ENCODE measurements at places on chromosomes 5 and 9.

- no peak for DNase-seq
Observed at GRCh38 chr5:54259090-54259489, 51.3 kb downstream of the ARL15 start.

DNA sequence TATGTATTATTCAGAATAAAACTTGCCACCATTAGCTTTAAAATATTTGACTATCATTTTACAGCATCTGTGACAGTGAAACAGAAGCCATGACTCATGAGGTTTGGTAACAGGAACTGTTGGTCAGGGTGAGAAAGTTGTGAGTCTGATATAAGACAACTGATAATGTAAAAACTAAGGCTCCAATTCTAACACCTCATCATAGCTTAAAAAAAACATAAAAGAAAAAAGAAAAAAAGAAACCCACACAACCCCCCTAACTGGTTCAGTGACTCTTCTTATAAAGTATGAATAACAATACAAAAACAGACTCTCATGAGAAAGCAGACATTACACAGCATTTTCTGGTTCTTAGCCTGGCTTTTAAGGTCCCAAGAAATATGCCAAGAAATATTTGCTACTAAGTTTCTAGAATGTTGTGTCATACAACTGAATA is 85.8 kb downstream of the MRPS27 start:
- peak; percentile 36 for DNase-seq

DNA sequence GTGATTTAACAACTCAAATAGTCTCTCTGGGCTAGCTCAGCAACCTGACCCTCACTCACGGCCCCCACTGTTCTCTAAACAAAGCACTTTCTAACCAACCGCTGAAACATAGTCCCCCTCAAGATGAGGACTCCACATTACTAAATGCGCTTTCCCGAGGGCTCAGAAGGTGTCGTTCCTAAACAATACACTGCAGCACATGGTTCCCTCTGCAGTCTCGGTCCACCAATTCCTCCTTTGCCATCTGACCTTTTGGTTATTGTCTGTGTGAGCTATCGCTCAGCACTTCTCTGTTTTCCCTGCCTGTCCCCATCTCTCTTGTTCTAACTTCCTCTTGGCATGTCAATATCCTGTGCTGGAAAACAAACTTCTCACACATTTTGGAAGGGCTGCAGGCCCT is 7.2 kb downstream of the EPB41L4A start:
- no peak for DNase-seq

GRCh38 chr5:32646061-32646969 is 61.0 kb downstream of the SUB1 start:
- no peak for DNase-seq

GRCh38 chr5:68046445-68046844 is 169.1 kb upstream of the PIK3R1 start:
- DNase-seq = peak; percentile 80

- no peak for DNase-seq
Observed at GRCh38 chr9:95740217-95741004, 135.1 kb upstream of the ERCC6L2 start.

Data from AG08396 (cell line).